ENCODE measurements at places on chromosomes 16 and 17.

- no peaks in the 10 kb centered on the region for H3K36me3 ChIP-seq
- H3K4me1 ChIP-seq: no peaks in the 10 kb centered on the region
- H3K27ac ChIP-seq: no peak overlapping the region
- H3K27me3 ChIP-seq: no peaks in the 10 kb centered on the region
- no peak for DNase-seq
- no peak overlapping the region for H3K4me3 ChIP-seq
Observed at GRCh38 chr17:11334493-11334892, 93.5 kb downstream of the SHISA6 start.

- H3K27me3 ChIP-seq: peaks cover 57% of the 10 kb centered on the region
- H3K4me3 ChIP-seq: no peak overlapping the region
- no peaks in the 10 kb centered on the region for H3K36me3 ChIP-seq
Observed at GRCh38 chr16:84423416-84423837, 55.1 kb downstream of the ATP2C2 start.

GRCh38 chr16:52076801-52077201 lies 470.1 kb downstream of the TOX3 start:
- no peak overlapping the region for H3K4me3 ChIP-seq
- H3K27me3 ChIP-seq: no peaks in the 10 kb centered on the region
- no peak overlapping the region for H3K27ac ChIP-seq

DNA sequence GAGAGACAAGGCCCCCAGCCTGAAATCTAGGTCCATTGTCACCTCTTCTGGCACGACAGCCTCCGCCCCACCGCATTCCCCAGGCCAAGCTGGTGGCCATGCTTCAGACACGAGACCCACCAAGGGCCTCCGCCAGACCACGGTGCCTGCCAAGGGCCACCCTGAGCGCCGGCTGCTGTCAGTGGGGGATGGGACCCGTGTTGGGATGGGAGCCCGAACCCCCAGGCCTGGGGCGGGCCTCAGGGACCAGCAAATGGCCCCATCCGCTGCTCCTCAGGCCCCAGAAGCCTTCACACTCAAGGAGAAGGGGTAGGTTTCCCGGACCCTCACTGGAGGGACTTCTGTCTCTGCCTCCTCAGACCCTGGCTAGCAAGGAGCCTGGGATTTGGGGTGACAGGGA lies 1.0 kb downstream of the TEDC2 start:
- no peak overlapping the region for H3K27ac ChIP-seq
- H3K36me3 ChIP-seq: no peaks in the 10 kb centered on the region

- H3K36me3 ChIP-seq: peaks cover 3% of the 10 kb centered on the region
- no peak overlapping the region for H3K27ac ChIP-seq
- H3K4me3 ChIP-seq: no peak overlapping the region
- no peaks in the 10 kb centered on the region for H3K4me1 ChIP-seq
Observed at GRCh38 chr17:43381621-43382020, 17.2 kb upstream of the ARL4D start.

DNA sequence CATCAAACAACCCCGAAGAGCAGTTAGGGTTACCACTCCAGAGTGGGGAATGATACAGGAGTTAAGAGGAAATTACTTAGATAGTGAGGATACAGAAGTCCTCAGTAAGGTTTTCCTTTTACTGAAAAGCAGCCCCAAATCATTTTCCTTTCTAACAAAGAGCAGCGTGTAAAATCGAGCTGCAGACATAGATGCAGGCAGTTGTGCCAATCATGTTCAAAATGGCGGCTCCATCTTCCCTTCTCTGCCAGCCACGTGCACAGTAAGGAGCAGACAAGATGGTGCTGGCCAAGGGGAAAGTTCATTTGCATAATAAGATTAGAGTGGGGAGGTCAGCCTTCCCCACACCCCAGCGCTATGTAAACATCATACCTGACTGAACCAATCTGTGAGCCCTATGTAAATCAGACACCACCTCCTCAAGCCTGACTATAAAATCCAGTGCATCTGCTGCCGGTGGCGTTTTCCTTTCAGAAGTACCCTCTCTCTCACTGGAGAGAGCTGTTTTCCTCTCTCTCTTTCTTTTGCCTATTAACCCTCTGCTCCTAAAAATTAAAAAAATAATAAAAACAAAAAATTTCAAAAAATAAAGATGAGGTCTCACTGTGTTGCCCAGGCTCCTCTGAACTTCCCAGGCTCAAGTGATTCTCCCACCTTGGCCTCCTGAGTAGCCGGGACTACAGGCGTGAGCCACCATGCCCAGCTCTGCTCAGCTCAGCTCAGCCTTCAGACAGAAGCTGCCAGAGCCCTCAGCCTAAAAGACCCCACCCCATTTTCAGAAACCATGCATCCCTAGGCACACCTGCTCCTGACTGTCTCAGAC lies 2.6 kb upstream of the SRL start:
- H3K36me3 ChIP-seq: no peaks in the 10 kb centered on the region
- no peak for DNase-seq

DNA sequence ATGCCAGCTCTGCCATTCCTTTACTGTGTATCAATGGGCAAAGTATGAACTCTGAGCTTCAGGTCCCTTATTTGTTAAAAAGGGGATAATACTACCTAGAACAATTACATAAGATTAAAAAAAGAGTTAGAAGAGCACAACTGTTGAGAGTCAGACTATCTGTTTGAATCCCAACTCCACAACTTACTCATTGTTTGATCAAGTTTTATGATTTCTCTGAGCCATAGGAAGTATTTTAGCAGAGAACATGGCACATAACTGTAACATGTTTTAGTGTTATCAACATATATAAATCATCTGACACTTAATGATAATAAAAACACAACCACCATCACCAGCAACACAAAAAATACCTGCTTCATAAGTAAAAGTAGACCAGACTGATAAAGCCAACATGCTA lies 421.3 kb downstream of the ZFHX3 start:
- DNase-seq: no peak
- peak overlapping the region; percentile 66 for H3K4me3 ChIP-seq
- no peaks in the 10 kb centered on the region for H3K4me1 ChIP-seq
- no peaks in the 10 kb centered on the region for H3K27me3 ChIP-seq
- H3K36me3 ChIP-seq: no peaks in the 10 kb centered on the region

- no peaks in the 10 kb centered on the region for H3K4me1 ChIP-seq
- no peak overlapping the region for H3K4me3 ChIP-seq
- H3K36me3 ChIP-seq: no peaks in the 10 kb centered on the region
- H3K27me3 ChIP-seq: peaks cover 8% of the 10 kb centered on the region
- no peak overlapping the region for H3K27ac ChIP-seq
Observed at GRCh38 chr17:3859940-3860339, 13.9 kb upstream of the NCBP3 start.

GRCh38 chr17:47622180-47622549 lies 27.6 kb upstream of the KPNB1 start:
- H3K36me3 ChIP-seq: peaks cover 51% of the 10 kb centered on the region
- no peaks in the 10 kb centered on the region for H3K27me3 ChIP-seq
- no peak overlapping the region for H3K27ac ChIP-seq
- no peak overlapping the region for H3K4me3 ChIP-seq
- peaks cover 5% of the 10 kb centered on the region for H3K4me1 ChIP-seq

- H3K4me3 ChIP-seq: no peak overlapping the region
- H3K27ac ChIP-seq: no peak overlapping the region
- H3K36me3 ChIP-seq: no peaks in the 10 kb centered on the region
Observed at GRCh38 chr16:3953728-3954410, 73.4 kb upstream of the CREBBP start.

DNA sequence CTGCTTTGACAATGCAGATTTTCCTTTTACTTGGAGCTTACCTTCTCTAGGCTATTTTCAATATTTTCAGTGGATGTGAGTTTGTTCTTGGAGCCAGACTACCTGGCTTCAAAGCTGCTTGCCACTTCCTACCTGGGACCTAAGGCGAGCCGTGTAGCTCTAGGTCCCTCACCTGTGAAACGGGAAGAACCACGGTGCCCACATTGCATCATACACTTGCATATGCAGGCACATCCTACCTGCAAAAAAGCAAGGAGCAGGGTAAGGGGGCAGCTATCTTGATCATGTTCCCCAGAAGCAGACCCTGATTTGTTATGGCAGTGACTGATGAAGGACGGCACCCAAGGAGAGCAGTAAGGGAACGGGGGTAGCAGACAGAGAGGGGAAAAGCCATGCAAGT lies 27.0 kb upstream of the MPRIP start:
- H3K27me3 ChIP-seq: no peaks in the 10 kb centered on the region
- no peaks in the 10 kb centered on the region for H3K36me3 ChIP-seq
- H3K27ac ChIP-seq: peak overlapping the region; percentile 90
- no peak for DNase-seq
- peaks cover 38% of the 10 kb centered on the region for H3K4me1 ChIP-seq
- peak overlapping the region; percentile 7 for H3K4me3 ChIP-seq

DNA sequence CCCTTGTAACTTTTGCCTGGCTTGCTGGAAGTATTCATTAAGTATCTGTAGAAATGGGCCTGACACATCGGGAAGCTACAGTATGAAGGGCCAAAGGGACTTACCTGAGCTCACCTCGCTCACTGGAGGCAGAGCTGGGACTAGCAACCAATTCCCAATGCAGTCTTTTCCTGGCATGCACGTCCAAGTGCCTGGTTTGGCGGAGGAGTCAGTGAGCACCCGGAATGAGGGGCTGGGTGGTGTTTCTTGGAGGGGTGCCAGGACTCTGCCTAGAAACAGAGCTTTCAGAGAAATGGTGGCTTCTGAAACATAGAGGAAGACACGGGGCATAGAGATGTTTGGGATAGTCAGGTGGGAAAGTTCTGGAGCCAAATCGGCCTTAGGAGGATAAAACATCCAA lies 18.4 kb upstream of the GPRC5C start:
- H3K27me3 ChIP-seq: peaks cover 7% of the 10 kb centered on the region
- H3K4me3 ChIP-seq: no peak overlapping the region
- DNase-seq: no peak
- no peaks in the 10 kb centered on the region for H3K4me1 ChIP-seq

DNA sequence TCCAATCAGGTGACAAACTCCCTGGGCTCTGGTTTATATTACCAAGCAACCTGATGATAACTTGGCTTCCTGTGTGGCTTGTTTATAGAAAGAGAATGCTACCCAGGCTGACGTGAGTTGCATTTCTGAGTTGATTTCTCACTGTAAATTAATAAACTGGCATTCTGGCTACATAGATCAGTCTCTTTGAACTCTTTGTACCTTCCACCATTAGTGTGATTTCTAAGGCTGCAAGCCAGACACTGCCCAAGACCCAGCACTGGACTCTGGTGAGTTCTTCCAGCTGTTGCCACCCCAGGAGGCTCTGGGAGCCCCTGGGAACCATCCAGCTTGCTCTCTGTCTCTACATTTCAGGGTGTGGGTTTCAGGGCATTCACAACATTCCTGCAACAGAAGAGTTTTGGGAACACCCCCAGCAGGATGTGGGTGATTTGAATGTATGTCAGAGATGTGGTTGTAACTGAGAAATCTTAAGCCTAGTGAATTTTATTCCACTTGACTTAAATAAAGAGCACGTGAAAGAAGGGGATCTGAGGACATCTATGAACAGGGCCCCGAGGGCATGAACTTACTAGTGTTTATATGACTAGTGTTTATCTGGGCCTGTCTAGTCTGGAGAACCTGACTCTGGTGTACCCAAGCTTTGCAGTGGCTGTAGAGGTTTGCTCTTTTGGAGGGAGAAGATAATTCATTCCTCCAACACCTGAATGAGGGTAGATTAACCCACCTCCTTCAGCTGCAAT lies 30.3 kb upstream of the LRRC37A start:
- H3K27me3 ChIP-seq: peaks cover 5% of the 10 kb centered on the region
- peaks cover 35% of the 10 kb centered on the region for H3K4me1 ChIP-seq
- H3K27ac ChIP-seq: peak overlapping the region; percentile 92
- H3K4me3 ChIP-seq: peak overlapping the region; percentile 64

DNA sequence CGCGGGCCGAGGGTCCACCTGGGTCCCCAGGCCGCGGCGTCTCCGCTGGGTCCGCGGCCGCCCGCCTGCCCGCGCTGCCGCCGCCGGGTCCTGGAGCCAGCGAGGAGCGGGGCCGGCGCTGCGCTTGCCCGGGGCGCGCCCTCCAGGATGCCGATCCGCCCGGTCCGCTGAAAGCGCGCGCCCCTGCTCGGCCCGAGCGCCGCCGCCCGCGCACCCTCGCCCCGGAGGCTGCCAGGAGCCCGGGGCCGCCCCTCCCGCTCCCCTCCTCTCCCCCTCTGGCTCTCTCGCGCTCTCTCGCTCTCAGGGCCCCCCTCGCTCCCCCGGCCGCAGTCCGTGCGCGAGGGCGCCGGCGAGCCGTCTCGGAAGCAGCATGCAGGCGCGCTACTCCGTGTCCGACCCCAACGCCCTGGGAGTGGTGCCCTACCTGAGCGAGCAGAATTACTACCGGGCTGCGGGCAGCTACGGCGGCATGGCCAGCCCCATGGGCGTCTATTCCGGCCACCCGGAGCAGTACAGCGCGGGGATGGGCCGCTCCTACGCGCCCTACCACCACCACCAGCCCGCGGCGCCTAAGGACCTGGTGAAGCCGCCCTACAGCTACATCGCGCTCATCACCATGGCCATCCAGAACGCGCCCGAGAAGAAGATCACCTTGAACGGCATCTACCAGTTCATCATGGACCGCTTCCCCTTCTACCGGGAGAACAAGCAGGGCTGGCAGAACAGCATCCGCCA lies 504 bp downstream of the FOXC2 start:
- H3K4me3 ChIP-seq: no peak overlapping the region
- peaks cover 51% of the 10 kb centered on the region for H3K27me3 ChIP-seq
- no peak for DNase-seq
- no peak overlapping the region for H3K27ac ChIP-seq
- H3K36me3 ChIP-seq: peaks cover 9% of the 10 kb centered on the region

DNA sequence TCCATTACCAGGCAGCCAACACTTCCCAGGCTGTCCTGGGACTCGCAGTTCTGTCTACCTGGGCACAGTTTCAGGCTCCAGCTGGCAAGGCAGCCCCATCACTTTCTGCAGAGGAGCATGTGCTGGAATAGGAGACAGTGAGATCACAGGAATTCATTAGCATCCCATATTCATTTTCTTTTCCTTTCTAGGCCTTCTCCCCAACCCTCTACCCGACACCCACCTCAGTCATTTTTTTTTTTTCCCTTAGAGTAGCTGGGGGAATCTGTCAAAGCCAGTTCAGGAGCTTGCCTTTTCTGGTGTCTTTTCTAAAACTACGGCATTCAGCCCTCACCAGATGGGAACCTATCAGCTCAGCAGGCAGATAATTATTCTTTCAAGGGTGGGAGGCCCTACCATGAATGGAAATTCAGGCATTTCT lies 42.4 kb upstream of the FBXO47 start:
- no peaks in the 10 kb centered on the region for H3K4me1 ChIP-seq
- H3K27me3 ChIP-seq: peaks cover 16% of the 10 kb centered on the region
- H3K36me3 ChIP-seq: no peaks in the 10 kb centered on the region
- no peak for DNase-seq

GRCh38 chr16:25256695-25257469 lies 763 bp downstream of the ZKSCAN2 start:
- H3K27ac ChIP-seq: peak overlapping the region; percentile 98
- H3K4me3 ChIP-seq: peak overlapping the region; percentile 95
- peaks cover 29% of the 10 kb centered on the region for H3K36me3 ChIP-seq

DNA sequence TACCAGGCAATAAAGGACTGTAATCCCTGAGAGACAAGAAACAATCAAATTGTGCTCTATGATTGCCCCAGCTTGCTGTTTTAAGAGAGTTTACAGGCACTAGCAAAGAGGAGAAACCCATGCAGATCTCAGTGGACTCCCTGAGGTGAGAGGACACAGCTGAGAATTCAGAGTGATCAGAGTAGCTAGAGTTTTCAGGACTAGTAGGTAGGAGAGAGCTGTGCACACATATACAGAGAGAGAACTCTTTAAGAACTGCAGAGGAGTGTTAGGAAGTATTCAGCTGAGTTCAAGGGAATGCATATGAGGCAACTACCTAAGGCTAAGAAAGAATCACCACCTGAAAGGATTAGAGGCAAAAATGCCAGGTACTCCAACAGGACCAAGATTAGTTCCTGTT lies 904.8 kb downstream of the CDH8 start:
- no peaks in the 10 kb centered on the region for H3K27me3 ChIP-seq
- H3K36me3 ChIP-seq: no peaks in the 10 kb centered on the region
- DNase-seq: no peak
- H3K4me3 ChIP-seq: no peak overlapping the region
- H3K4me1 ChIP-seq: no peaks in the 10 kb centered on the region

GRCh38 chr17:61984821-61985220 lies 57.0 kb upstream of the INTS2 start:
- no peaks in the 10 kb centered on the region for H3K27me3 ChIP-seq
- peaks cover 6% of the 10 kb centered on the region for H3K4me1 ChIP-seq
- no peak overlapping the region for H3K27ac ChIP-seq
- peaks cover 70% of the 10 kb centered on the region for H3K36me3 ChIP-seq
